Activated CD8-positive, alpha-beta memory T cell treated with anti-CD3 and anti-CD28 coated beads, Interleukin-2, amount 50 U/mL, for 48 hours (primary cell): ENCODE measurements at places on chromosomes 4 and X.

- DNase-seq, result no peak
Observed at GRCh38 chr4:69092980-69093568, 3.2 kb upstream of the UGT2B7 start.

DNA sequence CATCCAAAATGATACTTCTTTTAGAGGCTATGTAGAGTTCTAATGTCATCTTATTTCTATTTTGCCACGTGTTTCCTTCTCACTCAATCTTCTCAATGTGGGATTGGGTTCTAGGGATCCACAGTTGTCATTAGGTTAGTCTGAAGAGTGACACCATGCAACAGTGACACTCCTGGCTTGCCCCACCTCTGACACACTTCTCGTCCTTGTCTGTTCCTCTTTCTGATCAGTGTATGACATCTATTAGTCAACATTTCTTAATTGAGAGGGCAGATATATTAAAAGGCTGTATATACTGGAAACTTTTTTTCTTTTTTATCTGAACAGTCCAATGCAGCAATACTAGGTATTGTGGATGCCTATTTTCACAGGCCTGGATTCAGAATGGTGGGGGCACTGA is 67.6 kb upstream of the GYPA start:
- DNase-seq, result no peak

DNA sequence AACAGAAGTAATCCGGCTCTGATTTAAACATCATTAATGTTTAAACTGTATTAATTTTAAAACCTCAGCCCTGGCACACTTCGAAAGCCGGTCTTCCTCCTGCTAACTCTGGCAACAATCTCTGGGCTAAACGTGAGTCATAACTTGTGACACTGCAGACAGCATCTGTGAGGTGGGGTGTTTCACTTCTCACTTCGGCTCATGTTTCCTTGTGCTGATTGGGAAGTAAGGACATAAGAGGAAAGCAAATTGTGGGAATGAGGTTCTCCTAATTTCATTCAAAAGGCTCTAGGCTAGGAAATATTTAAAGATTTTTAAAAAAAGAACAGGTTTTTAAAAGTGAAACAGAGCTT is 139.9 kb upstream of the USP9X start:
- no peak for DNase-seq

GRCh38 chr4:163447481-163447880 is 26.1 kb downstream of the TKTL2 start:
- DNase-seq, result no peak

DNA sequence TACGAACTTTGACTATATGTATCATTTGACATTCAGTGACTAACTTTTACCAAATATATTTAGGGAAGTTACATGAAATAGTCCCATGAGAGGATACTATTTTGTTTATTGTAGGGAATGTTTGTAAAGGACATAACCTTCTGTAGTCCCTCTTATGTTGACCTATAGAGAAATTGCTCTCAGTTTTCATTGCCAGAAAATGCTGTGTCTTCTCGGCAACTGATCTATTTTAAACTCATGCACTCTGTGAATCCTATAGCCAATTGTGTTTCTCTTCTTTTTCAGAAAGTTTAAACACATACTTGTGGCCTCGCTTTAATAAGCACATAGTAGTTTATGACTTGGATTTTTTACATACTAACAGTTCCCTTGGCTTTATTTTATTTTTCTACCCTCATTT is 38.2 kb downstream of the DMP1 start:
- no peak for DNase-seq

DNA sequence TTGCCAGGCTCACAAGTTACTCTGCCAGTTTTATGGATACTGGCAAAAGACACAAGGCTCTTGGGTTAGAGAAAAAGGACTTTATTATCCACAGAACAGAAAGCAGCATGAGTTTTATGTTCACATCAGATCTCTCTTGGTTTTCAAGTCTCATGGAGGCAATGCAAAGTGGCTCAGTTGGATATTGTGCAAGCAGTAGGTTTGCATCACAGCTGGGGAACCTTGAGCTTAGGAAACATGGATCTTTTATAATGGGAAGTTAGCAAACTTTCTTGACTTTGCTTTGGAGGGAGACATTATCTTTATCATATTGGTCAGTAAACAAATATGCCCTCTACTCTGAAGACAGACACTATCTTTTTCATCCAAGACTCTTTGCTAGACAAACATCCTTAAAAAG is 109.2 kb upstream of the GRPR start:
- DNase-seq, result no peak

- no peak for DNase-seq
Observed at GRCh38 chr4:10623241-10623640, 61.3 kb downstream of the CLNK start.

DNA sequence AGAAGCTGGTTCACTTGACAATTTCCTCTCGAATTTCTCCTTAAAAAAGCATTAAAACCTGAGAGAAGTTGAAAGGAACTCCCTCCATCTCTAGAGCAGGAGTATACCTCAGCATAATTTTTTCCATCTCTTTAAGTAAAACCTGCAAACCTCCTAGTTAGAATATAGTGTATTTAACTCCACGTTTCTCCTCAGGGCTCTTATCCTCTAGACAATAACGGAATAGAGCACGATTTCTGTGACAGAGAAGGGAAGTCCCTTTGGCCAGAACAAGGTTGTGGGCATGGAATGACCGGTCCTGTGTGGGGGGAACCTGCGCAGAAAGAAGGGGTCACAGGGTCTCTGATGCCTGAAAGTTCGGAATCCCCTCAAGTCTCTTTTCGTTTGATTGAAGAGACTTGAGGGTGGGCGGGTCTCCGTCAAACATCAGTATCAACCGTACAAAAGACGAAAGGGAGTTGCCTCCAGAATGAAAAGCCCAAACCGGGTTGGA is 697 bp downstream of the ZNF280C start:
- DNase-seq, result no peak

DNA sequence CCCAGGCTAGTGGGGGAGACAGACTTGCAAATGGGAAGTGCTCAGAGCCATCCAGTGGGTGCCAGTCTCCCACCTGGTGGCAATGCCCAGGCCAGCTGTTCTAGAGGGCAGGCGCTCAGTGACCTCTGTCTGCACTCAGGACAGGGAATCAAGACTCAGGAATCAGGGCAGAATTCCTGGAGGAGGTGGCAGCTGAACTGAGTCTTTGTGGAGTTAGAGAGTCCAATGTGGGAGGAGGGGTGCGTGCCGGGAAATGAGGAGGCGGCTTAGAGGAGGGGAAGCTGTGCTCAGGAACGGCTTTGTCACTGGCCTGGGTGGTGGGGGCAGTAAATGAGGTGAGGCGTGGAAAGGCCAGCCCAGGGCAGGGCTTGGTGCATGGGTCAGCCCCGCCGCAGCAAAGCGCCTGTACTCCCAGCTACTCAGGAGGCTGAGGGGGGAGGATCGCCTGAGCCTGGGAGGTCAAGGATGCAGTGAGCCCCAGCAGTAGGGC is 31.3 kb upstream of the SORCS2 start:
- peak; percentile 29 for DNase-seq

DNA sequence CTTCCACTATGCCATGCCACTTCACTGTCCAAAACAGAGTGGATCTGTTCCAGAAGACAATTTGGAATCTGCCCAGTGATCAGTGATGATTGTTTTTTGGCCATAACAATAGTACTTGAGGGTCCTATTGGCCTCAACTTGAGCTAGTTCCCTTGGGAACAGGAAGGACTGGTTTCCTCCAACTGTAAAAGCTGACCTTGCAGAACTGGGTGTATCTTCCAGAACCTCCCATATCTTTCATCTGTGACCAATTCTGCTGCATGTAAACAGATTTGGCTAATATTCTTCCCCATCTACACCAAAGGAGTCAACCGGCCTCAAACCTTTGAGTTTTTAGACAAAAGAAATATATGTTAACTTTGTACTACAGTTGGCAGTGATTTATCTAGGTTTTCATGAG is 165.1 kb upstream of the TRPC5 start:
- no peak for DNase-seq

- DNase-seq, result no peak
Observed at GRCh38 chr4:6221301-6221850, 21.0 kb upstream of the JAKMIP1 start.

DNA sequence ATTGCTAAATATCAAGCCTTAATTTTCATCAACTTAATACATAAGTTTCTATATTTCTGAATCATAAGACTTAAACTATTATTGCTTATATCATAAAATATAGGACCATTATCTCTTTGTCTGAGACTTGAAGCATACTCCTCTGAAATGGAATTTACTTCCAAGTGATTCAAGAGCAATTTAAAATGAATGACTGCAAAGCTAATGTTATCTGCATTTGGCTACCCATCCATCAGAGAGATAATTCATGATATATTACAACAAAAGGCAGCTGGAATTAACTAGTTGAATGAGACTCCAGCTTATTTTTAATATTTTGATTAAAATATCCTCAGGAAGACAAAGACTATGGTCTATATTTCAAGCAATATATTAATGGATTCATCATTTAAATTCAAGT is 208.6 kb downstream of the UNC5C start:
- DNase-seq, result no peak

DNA sequence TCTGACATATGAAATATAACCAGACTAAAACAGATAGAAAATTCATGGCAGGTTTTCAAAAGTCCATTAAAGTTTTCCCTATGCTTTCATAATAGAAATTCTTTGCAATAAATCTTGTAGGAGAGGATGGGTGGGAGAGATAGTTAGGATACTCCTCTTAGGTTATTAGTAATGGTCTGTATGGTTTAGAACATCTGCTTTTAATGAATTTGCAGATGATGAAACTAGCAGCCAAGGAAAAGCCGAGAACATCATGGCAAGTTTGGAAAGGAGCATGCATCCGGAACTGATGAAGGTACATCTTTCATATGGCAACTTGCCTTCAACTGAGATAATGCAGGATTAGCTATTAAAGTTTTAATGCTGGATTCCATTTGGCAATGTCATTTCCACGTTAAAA is 70.7 kb downstream of the DOCK11 start:
- no peak for DNase-seq

DNA sequence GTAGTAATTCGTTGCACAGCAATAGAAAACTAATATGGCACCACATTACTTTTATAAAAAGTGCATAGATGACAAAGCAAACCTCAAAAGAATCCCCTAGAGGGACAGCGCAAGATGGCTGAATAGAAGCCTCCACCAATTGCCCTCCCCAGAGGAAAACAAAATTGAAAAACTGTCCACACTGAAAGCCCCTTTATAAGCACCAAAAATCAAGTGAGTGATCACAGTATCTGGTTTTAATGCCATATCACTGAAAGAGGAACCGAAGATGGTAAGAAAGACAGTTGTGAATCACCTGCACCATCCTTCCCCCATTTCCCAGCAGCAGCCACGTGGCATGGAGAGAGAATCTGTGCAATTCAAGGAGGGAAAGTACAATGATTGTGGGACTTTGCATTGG is 522.2 kb downstream of the GLUD2 start:
- no peak for DNase-seq

- no peak for DNase-seq
Observed at GRCh38 chr4:59881632-59882031, 1318.5 kb upstream of the ADGRL3 start.

GRCh38 chrX:136711147-136711546 is 63.2 kb downstream of the CD40LG start:
- DNase-seq, result no peak

DNA sequence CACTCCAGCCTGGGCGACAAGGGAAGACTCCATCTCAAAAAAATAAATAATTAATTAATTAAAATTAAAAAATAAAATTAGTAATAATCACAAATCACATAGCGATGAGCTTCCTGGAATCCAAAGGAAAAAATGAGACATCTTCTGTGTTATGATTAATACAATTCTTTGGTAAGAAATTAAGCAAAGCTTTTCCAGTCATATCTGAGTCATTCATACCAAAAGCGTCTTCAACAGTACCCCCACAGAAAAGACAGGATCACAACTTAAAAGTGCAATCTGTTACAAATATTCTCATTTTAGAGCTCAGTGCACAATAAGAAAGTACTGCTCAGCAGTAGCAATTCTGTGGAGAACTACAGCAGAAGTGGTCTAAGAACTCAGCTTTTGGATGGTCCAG is 168.5 kb upstream of the MXRA5 start:
- no peak for DNase-seq

DNA sequence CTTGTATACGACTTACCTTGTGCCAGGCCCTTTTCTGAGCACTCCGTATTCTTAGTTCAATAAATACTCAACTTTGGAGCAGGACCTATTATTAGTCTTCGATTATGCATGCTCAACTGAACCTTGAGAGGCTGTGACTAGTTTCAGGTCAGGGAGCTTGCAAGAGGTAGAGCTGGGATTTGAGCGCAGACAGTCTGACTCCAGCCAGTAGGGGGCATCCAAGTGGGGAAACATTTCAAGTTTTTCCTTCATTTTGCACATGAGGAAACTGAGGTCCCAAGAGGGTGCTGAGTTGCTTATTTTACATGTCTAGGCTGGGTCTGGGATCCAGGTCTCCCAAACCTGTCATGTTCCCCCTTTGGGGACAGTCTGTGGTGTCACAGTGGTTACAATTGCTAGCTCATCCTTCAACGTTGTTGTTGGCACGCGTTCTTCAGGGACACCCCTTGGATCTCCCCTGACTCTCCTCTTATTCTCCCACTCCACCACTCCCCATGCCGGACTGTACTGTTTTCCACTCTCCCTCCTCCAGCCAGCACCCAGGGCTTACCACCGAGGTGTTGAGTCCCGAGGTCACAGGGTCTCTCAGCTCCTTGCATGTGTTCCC is 6.7 kb upstream of the PRICKLE3 start:
- no peak for DNase-seq

DNA sequence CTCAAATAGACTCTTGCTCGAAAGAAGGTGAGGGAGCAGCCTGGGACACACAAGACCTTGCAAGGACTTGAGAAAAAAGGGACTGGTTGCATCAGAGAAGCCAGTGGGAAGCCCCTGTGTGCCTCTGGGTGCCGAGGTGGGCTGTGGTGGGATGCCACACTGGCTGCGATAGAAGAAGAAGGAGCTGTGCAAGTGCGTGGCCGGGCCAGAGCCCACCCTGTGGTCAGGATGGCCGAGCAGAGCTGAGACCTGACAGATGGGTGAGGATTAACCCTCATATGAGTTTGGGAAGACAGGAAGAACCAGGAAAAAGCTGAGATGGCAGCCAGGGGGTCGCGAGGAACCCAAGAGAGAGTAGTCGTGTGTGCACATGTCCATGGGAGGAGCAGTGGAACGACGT is 44.6 kb upstream of the HGFAC start:
- no peak for DNase-seq

DNA sequence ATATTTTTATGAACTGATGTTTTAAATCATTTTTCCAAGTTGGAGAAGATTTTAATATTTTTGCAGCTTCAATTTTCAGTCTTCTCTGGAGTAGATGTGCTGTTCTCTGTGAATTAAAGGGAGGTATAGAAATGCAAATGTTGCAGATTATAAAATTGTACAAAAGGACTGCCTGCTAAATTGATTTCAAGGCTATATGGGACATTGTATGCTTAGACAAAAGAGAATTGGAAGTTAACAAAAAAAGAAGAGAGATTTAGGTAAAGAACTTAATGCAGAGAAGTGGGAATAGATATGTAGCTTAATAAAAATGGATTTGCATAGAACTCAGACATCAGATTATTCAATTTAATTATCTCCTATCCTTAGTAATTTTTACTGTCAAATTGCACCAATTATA is 403.3 kb downstream of the ZIC3 start:
- no peak for DNase-seq

DNA sequence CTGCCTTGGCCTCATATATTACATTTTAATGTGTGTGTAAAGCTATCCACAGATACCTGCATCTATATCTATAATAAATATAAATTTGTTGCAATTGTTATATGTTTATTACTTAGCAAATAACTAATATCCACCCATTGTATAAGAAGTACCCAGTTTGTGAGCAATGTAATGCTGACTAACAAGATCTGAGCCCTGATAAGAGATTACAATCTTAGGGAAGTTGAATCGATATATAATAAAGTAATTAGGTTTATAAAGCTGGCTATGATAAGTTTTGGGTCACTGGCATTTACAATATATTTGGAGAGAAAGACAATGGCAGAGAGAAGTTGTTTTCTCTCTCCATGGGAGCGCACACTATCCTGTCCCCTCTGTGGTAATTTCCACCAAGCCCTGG is 280.6 kb downstream of the NR3C2 start:
- no peak for DNase-seq
